ENCODE measurements at places on chromosomes 5 and 9.

DNA sequence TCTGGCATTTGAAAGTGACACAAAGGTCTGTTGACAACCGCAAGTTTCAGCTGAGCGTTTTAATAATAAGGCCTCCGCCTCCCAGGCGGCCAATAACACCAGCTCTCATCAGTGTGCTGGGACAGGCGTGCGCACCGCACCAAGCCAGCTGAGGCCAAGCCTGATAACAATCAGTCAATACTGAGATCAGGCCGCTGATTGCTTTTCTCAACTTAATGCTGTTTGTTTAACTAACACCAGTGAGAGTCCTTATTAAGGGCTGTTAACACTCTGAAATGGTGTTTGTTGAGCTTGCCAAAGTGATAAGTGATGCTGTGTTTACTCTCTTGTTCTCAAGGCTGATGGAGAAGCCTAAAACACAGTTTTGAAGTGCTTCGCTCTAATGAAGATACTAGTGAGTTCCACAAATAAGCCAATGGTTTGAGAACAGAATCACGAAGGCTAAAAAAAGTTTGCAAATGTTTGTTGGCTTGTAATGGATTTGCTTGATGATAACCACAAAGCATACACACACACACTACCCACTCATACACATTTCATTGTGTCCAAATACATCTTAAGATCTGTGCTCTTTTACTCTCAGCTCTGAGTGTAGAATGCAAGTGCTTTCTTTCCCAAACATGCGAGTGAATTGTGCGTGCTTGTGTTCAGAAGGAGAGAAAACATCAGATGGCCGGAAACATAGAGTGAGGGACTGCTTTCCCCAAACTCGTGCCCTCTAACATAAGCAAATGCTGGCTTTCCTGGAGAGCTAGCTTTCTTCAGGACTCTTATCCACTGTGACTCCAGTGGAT, 330.4 kb upstream of the KLF4 start:
- DNase-seq, result no peak

DNA sequence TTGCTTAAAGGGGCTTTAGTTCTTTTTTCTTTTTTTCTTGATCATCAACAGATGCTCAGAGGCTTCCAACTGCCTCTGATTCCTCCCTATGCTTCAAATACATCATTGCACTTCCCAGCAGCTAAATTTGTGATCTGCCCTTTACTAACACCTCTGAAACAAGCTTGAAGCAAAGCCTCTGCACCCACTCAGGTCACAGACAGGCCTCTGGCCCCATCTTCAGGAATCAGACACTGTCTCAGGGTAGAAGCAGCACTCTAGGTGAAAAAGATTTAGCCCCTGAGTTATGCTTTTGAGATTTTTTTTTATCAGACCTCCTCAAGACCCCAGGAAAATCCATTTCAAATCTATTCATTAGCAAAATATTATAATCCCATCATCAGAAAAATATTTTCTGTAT, 91.5 kb downstream of the MAMDC2 start:
- DNase-seq, result no peak

GRCh38 chr9:36276781-36277181, 18.5 kb upstream of the GNE start:
- DNase-seq, result peak; percentile 11

DNA sequence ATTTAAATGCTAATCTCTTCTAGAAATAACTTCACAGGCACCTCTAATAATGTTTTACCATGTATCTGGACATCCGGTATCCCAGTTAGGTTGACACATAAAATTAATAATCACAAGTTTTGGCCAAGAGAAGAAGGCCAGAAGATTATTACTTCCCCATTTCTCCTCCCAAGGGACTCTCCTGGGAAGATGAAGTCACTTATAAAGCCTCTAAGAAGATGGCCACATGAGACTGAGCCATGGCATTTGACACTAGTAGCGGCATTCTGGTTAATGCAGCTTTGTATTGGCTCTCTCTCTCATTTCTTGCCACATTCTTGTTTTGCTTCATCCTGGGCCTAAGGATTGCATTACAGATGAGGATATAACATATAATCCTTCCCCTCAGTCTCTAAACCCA, 34.5 kb upstream of the RASA1 start:
- DNase-seq, result no peak

- DNase-seq, result no peak
Measured at GRCh38 chr5:148416416-148416815, 32.7 kb downstream of the FBXO38 start.

- DNase-seq, result no peak
Measured at GRCh38 chr9:99818500-99818899, 3.2 kb upstream of the NR4A3 start.

DNA sequence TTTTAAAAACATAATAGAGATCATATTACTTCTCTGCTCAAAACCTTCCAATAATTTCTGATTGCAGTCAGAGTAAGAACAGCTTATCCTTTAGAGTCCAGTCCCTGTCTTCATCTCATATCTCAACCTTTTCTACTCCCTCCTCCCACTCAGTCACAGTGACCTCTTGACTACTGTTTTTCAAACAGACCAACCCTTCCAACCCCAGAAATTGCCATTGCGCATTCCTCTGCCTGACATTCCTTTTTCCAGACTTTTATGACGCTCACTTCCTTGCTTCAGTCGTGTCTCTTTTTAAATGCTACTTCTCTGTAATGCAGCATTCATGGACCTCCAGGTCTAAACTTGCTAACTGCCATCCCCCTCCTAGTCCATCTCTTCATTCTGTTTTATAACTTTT, 800.5 kb downstream of the BRINP1 start:
- no peak for DNase-seq

GRCh38 chr5:92662741-92663140, 918.3 kb downstream of the NR2F1-AS1 start:
- no peak for DNase-seq

DNA sequence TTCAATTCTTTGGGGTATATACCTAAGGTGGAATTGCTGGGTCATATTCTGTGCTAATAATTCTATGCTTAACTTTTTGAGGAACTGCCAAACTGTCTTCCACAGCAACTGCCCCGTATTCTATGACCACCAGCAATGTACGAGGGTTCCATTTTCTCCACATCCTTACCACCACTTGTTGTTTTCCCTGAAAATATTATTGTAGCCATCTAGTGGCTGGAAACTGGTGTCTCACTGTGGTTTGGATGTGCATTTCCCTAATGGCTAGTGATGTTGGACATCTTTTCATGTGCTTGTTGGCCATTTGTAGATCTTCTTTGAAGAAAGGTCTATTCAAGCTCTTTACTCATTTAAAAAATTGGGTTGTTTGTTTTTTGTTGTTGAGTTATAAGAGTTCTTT, 30.7 kb downstream of the MSX2 start:
- no peak for DNase-seq

DNA sequence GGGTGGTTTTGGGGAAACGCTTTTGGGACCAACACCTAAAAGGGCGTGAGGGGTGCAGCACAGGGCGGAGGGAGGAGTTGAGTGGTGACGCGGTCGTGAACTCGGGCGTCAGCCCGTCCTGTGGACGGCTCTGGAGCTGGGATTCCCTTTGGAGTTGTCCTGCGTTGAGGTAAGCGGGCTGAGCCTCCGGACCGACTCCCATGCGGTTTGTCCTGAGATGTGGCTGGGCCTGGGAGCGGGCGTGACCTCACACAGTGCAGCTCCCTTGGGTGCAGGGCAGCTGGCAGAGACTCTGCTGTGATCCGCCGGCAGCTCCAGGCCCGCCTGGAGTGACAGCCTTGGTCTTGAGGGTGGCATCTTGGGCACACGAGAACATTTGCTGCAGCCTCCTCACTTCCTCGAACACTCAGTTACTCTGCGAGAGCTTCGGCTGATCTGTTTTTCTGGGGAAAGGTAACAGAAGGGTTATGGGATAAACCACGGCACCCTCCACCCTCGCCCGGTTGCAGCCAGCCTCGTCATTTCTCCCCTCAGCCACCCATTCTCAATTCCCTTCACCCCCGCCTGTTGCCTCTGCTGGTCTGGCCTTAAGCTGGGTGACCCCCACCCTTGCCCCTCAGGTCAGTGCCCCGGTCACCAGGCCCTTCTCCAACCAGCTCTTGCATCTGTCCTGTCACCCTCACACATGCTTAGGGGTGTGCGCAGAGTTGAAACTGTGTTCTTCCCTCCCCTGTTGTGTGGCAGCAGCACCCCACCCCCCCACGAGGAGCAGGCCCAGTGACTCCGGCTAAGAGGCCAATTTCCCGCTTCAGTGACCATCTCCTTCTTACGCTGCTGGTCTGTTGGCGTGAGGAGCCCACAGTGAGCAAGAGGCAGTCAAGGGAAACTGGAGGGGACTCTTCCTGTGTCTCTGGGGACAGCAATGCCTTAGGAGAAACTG, 94.2 kb upstream of the COL5A1 start:
- no peak for DNase-seq

GRCh38 chr5:43412644-43413043, 453 bp upstream of the CCL28 start:
- no peak for DNase-seq

GRCh38 chr5:103617913-103618312, 55.3 kb upstream of the NUDT12 start:
- no peak for DNase-seq

- DNase-seq, result no peak
Measured at GRCh38 chr9:114289571-114290481, 33.1 kb upstream of the ORM1 start.

DNA sequence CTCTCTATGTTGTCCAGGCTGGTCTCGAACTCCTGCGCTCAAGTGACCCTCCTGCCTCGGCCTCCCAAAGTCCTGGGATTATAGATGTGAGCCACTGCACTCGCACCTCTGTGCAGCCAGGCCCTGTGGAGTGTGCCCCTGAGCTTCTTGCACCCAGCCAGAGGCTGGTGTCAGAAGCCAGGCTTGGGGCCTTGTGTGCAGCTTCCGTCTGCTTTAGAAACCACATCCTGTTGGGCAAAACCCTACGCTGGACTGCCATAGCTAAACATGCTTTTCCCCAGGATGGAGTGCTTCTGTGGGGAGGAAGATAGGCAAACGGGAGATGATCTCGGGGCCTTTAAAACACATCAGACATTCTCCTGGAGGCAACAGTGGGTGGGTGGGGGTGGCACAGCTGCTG, 40.1 kb downstream of the PRRT1B start:
- no peak for DNase-seq

GRCh38 chr5:50547303-50547702, 106.2 kb upstream of the EMB start:
- no peak for DNase-seq

- no peak for DNase-seq
Measured at GRCh38 chr9:71692337-71692736, 76.0 kb downstream of the CEMIP2 start.

GRCh38 chr9:97866848-97867247, 13.8 kb downstream of the FOXE1 start:
- no peak for DNase-seq

DNA sequence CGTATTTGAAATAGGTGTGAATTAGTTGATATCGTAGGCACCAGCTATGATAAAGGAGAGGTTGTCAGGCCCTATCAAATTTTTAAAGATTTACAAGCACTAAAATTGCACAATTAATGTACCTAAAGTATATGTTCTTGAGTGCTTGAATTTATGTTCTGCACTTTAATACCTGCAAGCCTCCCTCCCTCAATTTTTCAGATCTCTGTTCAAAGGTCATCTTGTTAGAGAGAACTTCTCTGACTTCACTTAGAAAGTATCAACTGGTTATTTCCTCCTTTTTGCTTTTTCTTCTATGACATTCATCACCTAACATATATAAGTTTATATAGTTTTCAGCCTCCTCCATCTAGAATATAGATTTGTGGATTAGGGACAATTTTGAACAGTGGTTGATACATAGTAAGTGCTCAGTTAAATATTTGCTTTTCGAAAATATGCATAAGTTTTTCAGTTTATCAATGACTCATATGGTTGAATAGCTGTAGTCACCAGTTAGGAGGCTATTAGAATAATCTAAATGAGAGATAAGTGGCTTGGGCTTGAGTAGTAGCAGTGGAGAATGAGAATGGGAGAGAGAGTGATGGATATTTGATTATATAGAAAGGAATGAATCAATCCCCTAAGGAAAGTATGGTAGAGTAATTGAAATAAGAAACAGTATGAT, 37.3 kb downstream of the LOX start:
- DNase-seq, result no peak

- DNase-seq, result no peak
Measured at GRCh38 chr5:57836921-57837320, 354.3 kb upstream of the ACTBL2 start.
